ENCODE measurements at places on chromosomes 2 and 18.

DNA sequence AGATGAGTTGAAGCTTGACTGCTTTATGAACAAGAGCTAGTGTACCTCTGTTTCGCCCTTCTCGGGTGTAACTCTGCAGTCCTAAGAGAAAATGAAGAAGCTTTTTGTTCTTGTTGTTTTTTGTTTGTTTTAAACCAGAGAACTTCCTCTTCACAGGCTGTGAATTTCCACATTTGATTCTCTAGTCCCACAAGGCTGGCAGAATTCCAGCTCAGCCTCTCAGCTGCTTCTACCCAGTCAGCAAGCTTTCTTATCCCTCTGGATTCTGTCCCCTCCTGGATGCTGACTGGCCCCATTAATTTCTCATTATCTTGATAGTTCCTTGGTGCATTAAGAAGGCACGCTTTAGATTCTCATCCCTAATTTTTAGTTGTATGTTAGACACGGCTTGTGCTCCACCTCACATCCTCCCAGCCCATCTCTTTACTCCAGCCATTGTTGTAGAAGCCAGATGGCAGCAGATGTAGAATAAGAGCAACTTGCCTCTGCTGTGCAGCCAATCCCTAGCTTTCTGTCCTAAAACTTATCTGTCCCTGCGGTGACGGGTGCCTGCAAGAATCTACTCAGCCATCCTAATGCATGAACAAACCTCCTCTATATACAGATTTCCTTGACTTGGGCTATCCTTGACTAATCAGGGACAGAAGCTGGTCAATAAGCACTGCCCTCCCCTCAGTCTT, 12.3 kb upstream of the RESP18 start:
- DNase-seq = no peak

- DNase-seq = no peak
Measured at GRCh38 chr2:172462373-172462848, 35.0 kb downstream of the ITGA6 start.

DNA sequence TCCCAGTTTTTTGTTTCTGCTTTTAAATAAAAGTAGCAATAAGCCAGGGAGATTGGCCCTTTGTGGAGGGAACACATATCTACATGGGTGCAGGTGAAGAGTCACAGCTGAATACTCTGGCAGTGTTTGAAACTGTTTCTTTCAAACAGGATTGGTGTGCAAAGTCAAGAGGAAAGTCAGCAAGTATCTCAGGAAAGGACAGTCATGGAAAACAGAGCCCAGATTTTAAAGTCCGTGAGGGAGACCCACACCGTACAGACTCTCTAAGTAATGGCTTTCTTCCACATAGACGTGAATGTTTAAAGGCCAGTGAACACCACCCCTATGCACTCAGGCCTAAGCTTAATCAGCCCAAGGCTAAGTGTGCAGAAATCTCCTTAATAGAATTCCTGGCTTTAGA, 95.3 kb downstream of the GFPT1 start:
- no peak for DNase-seq

DNA sequence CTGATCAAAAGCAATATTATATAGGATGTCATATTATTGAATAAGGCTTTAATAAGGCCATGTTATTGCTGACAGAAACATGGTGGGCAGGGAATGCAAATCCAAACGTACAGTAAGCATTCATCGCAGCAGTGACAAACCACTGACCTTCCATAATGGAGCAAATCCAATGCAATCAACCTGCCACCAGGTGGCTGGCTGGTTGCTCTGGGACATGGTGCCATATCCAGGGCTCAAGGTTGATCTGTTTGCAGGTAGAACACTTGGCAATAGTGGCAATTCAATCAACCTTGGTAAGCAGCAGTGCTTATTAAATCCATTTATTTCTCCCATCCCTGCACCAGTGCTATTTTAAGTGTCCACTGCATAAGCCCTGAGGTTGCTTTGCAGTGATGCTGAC, 75.4 kb downstream of the CERKL start:
- DNase-seq = no peak

DNA sequence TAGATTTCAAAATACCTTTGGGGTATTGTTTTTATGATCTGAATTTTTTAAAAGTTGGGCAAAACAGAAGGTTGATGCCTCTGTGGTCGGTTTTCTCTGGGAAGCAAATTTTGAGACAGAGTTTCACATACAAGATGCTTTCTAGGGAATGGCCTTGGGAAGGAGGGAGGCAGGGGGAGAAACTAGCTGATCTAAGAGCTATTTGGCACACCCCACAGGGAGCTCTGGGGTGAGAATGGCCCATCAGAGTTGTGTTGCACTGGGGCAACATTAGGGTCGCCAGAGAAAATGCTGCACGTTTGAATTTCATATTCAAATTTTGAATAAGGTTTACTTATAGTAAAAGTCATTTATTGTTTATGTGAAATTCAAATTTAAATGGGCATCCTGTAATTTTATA, 11.9 kb upstream of the ADAM23 start:
- DNase-seq = no peak

DNA sequence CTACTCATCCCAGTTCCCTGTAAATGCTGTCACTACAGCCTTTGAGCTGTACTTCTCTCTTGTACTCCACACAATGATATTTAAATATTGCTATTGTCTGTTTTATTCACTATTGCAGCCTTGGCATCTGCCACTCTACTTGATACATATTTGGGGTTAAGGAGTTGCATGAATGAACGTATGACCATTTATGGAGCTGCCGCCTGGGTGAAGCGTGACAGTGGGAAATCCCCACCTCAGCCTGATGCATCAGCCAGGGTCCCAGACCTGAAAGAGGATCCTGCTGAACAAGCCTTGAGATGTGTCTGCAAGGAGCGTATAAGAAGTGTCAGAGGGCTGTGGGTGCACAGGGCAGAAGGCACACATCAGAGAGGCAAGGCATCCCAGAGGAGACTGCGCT, 39.1 kb downstream of the MRPL35 start:
- no peak for DNase-seq

DNA sequence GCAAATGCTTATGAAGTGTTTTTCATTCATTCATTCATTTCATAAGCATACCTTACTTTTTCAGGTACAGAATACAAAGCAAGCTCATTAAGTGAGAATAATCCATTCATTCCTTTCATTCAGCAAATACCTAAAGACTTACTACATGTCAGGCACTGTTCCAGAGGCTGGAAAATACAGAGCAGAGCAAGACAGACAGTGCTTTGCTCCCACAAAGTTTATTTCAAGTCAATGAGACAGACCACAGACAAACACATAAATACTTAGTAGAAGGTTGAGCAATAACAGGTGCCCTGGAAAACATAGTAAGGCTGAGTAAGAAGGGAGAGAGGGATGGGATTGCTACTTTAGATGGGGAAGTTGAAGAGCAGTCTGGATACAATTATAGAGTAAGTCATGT, 309.8 kb downstream of the C1D start:
- DNase-seq = no peak

- no peak for DNase-seq
Measured at GRCh38 chr2:207423886-207424285, 105.9 kb upstream of the CREB1 start.

DNA sequence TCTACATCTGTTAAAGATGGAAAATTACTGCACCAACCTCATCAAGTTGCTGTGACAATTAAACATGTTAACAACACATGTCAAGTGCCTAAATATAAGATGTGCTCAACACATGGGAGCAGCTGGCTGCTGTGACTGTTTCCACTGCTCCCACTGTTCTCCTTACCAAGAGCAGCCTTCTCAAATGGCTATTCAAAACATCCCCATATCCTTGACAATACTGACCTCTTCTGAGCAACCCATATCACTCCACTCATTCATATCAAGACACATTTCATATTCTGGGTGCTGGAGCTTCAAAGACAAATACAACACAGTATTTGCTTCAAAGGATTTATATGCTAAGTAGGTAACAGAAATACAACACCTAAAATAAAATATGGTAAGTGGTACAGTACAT, 60.3 kb downstream of the PIAS2 start:
- no peak for DNase-seq

DNA sequence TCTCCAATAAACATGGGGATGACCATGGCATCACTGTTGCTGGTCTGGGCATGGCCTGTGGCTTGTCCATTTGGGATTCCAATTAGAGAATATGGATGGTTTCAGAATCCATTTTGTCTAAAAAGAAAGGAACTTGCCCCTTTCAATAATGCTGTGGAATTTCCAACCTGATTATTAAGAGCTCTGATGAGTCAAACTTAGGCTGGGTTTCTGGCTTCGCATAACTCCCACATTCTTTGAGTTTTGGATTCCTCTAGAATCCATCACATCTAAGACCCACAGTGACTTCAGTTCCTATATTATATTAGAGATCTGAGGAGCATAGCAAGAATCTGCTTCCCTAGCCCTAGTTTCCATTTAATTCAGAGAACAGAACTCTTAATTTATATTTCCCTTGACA, 531.5 kb downstream of the TNS1 start:
- no peak for DNase-seq

GRCh38 chr2:159084384-159085370, 116.2 kb downstream of the TANC1 start:
- no peak for DNase-seq

DNA sequence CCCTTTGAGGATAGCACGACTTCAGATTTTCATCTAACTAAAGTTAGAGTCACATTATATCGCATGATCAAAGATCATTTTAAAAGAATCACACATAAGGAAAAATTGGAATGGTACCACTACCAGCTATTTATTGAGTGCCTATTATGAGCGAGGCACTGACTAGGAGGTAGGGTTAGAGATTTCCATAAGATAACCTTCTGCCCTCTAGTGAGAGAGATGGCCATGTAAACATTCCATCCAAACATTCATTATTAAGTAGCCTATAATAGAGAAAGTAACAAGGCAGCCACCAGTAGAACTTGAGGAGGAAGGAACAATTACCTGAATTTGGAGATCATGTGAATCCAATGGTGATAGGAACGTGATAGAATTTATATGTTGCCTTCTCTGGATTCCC, 25.4 kb upstream of the GLS start:
- DNase-seq = no peak

Measured in activated naive CD4-positive, alpha-beta T cell (primary cell).